Activated naive CD4-positive, alpha-beta T cell (primary cell): ENCODE measurements at places on chromosomes 13 and 19.

GRCh38 chr13:113607889-113608635 is 23.5 kb downstream of the TFDP1 start:
- DNase-seq = no peak

- DNase-seq = no peak
Measured at GRCh38 chr13:31067416-31068118, 94.1 kb downstream of the HSPH1 start.

DNA sequence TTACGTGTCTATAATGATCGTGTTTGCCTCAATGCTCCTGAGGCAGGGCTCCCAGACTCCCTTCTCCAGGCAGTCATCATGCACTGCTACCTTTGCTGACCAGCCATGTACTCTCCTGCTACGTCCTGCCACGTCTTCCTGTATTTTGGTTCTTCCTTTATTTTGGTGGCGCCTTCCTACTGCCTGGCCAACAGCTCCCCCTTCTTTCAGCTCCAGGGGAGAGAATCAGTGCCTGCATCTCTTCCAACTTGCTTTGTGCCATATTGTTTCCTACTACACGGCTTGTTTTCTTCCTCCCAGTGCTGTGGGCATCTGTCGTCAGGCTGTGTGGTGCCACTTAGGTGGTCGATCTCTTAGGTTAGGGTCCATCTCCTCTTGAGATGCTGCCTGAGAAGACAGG is 96.2 kb downstream of the FGF9 start:
- no peak for DNase-seq

DNA sequence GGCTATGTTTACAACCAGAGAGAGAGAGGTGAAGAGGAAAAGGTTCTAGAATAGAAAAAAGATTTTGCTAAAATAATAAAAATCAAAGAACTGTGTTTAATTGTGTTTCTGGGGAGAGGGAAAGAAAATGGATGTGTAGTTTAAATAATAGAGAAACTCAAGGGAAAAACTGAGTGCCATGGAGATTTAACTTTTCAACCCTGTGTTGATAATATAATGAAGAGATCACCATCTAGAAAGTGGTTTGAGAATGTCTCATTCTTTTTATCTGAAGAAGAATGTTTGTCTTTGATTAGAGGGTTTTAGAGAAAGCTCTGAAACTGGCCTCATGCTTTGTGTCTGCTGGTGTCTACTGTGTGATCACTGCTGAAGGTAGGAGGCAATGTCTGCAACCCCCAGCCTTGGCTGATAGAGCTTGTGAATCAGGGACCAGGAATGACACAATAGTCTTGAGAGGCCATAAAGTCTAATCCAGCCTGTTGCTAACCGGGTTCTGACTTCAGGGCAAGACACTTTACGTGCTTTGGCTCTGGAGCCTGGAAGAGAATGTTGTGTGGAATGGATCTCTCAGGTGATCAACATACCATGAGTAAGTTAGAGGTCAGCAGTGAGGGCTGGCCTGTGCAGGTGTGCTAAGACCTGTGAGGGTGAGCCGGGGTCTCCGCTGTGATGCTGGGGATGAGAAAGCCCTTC is 5.4 kb downstream of the COL4A2 start:
- DNase-seq = no peak

GRCh38 chr19:20422216-20423205 is 143.1 kb downstream of the ZNF737 start:
- DNase-seq = no peak
